Smooth muscle cell of bladder (primary cell): ENCODE measurements at places on chromosomes 11 and 22. TPM values are rescaled to one million over a fixed set of nuclear protein-coding genes. Genes with fewer than 3 reads are reported as not detected.

The ZNF195 gene
- total RNA-seq, result 11.0 and 12.9 TPM in 2 replicates

The TLCD5 gene
- total RNA-seq, result 5.4 and 7.0 TPM in 2 replicates

The C22orf31 gene
- total RNA-seq, result 0.14 TPM in 1 of 2 replicates, not detected in the other

The OR2D2 gene
- 0.14 and 0.18 TPM in 2 replicates for total RNA-seq

The KRTAP5-2 gene
- not detected in 2 replicates for total RNA-seq

The KRTAP5-8 gene
- total RNA-seq, result not detected in 2 replicates

The CSNK2A3 gene
- 1.00 and 1.1 TPM in 2 replicates for total RNA-seq

The SLC22A8 gene
- not detected in 2 replicates for total RNA-seq

The APOL5 gene
- not detected in 2 replicates for total RNA-seq

The TENM4 gene
- total RNA-seq, result 5.0 and 16.4 TPM in 2 replicates

The FGF19 gene
- not detected in 2 replicates for total RNA-seq

The KCNQ1OT1 gene
- total RNA-seq, result 4.0 and 4.9 TPM in 2 replicates

The C1QTNF5 gene
- total RNA-seq, result 17.5 and 34.5 TPM in 2 replicates

The APOBEC3C gene
- 5.6 and 7.5 TPM in 2 replicates for total RNA-seq

The POU2AF2 gene
- total RNA-seq, result not detected in 2 replicates

The OR52B4 gene
- not detected in 2 replicates for total RNA-seq

The IGLL5 gene
- not detected in 2 replicates for total RNA-seq

The OR5T2 gene
- total RNA-seq, result not detected in 2 replicates

The PNPLA5 gene
- not detected in 2 replicates for total RNA-seq

The MS4A12 gene
- total RNA-seq, result not detected in 2 replicates

The MS4A6E gene
- not detected in 2 replicates for total RNA-seq

The CRYAB gene
- 5.1 and 12.7 TPM in 2 replicates for total RNA-seq

The CCDC89 gene
- 3.3 and 4.3 TPM in 2 replicates for total RNA-seq

The APOBEC3F gene
- 5.5 and 7.1 TPM in 2 replicates for total RNA-seq

The KCNJ11 gene
- total RNA-seq, result not detected in 2 replicates

The NRGN gene
- 0.14 TPM in 1 of 2 replicates, not detected in the other for total RNA-seq

The P2RY2 gene
- total RNA-seq, result not detected in 2 replicates

The NXPE4 gene
- total RNA-seq, result not detected in 2 replicates

The LGR4 gene
- 8.1 and 8.7 TPM in 2 replicates for total RNA-seq
